ENCODE measurements at places on chromosomes 7 and 10. TPM values are rescaled to one million over a fixed set of nuclear protein-coding genes. Genes with fewer than 3 reads are reported as not detected.

GRCh38 chr10:78109210-78109609 lies 75.5 kb downstream of the RPS24 start:
- no peak for DNase-seq

- no peak for DNase-seq
Measured at GRCh38 chr7:25820432-25821040, 331.5 kb upstream of the NFE2L3 start.

DNA sequence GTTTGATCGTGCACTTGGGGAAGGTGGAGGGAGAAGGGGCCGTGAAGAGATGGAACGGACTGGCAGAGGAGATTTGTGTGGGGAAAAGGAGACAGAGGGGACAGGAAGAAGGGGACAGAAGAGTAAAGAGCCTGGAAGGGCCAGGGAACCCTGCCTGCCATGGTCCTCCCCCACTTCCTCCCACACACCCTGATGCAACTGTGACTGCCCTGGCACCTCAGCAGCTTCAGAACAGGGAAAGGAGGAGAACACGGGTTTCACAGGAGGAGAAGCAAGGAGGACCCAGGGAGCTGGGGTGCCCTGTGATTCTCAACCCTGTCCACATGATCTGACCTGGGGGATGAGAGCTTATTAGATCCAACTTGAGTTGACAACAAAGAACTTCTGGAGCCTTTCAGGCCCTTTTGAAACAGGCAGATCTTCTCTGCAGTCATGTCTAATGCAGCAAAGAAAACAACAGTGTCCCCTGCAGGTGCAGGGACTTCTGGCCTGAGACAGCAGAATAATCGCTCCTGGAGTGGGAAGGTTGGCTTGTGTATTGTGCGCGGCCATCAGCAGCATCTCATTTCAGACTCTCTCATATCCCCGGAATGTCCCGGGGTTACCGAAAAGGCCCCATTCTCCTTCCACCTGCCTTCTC lies 421.6 kb downstream of the PAXIP1 start:
- no peak for DNase-seq

The UFSP1 gene
- 1.9 TPM for polyA plus RNA-seq

The ELMO1 gene
- polyA plus RNA-seq = 10.9 TPM
